ENCODE measurements at places on chromosomes 1 and 21. TPM values are rescaled to one million over a fixed set of nuclear protein-coding genes. Genes with fewer than 3 reads are reported as not detected.

DNA sequence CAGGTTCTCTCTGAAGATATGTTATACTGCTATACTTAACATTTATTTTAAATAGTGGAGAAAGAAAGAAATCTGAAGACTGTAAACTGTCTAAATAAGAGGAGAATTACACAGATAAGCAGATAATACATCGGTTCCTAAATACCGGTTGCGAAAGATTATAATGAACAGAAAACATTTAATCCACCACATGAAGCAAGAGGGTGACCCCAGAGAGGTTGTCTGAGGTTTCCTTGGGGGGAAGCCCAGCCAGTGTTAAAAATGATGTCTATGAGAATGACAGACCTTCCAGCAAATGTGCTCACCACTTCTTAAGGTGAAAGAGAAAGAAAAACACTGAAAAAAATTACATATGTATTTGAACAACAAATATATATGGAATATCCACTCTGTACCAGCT lies 356.4 kb upstream of the KAZN start:
- DNase-seq: no peak

- DNase-seq: no peak
Measured at GRCh38 chr1:189253601-189254350, 1223.9 kb downstream of the BRINP3 start.

GRCh38 chr1:40300249-40300567 lies 16.9 kb downstream of the COL9A2 start:
- no peak for DNase-seq

DNA sequence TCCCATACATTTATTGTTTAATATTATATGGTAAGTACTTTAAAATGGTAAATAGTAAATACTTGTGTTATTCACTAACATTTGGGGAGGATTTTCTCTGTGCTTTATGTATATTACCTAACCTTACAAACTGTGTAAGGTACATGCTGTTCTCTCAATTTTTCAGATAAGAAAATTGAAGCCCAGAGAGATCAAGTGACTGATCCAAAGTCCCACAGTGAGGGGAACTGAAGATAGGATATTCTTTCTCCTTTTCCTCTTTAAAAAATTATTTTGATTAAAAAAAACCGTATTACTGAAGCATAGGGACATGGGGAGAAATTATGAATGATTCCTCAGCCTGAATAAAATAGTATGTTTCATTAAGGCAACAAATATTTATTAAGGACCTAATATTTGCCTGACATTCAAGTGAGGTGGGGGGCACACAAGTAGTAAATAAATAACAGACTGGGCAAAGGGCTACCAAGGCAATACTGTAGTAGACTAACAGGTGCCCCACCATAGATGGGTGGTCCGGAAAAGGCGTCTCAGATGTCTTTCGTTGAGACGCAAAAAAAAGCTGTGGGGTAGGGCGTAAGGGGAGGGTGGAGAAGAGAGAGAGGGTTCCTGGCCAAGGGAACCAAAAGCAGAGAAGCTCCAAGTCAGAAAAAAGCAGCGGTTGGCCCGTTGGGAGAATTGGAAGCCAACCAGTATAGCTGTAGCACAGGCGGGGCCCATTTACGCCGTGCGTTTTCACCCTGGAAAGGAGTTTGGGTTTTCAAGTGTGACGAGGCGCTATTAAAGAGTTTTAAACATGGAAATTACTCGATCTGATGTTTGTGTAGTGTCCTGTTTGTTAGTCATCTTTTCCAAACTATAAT lies 944 bp upstream of the AGO3 start:
- DNase-seq: no peak

- DNase-seq: no peak
Measured at GRCh38 chr1:180933141-180933540, 20.4 kb downstream of the KIAA1614 start.

DNA sequence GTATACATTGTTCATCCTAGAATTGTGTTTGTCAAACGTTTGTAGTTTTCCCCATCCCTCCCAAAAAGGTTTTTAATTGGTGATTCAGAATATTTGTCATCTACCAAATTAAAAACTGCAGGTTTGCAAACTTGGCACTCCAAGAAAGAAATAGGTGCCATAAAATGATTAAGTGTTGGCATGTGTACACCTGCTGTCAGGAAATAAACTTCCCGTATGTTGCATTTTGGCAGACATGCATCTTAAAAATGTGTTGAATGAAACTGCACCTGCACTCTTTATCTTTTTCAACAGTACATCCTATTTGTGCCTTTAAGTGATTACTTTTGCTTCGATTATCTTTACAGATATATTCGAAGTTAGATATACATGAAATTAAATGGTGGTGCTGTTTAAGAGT lies 7.3 kb downstream of the B3GALT2 start:
- no peak for DNase-seq

- no peak for DNase-seq
Measured at GRCh38 chr1:161171191-161171590, 5.0 kb downstream of the PPOX start.

- DNase-seq: no peak
Measured at GRCh38 chr1:235284231-235284769, 43.7 kb downstream of the ARID4B start.

- DNase-seq: no peak
Measured at GRCh38 chr1:22295856-22296255, 153.0 kb upstream of the WNT4 start.

DNA sequence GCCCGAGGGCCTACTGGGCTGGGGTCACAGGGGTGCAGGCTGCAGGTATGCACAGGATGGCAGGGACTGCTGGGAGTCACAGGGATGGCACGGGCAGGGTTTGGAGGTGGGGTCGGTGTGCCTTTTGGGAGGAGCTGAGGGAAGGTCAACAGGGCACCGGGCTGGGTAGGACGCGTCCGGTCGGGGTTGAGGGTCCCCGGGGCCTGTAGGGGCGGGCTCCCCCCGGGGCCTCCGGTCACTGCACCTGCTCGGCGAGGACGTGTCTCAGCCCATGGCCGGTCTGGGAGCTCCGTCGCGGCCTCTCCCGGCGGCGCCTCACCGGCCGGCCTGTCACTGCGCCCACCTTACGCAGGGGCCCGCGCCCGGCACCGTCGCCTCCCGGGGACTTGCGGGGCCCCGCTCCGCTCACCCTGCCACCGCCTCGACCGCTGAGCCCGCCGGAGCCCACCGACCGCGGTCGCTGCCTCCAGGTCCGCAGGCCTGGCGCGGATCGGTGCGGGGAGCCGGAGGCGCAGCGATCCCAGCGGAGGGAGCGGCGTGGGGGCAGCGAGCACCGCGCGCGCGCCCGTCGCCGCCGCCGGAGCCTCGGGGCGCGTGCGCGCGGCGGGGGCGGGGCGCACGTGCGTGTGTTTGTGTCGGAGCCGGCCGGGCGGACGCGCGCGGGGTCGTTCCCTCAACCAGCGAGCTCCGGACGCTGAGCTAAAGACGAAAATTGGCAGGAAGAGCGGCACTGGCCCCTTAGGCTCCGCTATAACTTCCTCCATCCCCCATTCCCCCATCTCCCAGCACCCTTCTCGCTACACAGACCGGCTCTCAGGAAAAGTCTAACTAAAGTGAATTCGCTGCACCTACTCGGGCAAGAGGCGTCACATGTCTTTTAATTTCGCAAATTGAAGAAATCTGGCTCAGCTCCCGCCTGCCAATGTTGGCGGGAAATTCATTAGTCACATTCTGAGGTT lies at the start of gene AMIGO1:
AMIGO1 (minus strand) TSS at position 552 of the 959 bp plus-strand sequence. CDS start 815 bp downstream, outside the sequence.
- peak; percentile 54 for DNase-seq

DNA sequence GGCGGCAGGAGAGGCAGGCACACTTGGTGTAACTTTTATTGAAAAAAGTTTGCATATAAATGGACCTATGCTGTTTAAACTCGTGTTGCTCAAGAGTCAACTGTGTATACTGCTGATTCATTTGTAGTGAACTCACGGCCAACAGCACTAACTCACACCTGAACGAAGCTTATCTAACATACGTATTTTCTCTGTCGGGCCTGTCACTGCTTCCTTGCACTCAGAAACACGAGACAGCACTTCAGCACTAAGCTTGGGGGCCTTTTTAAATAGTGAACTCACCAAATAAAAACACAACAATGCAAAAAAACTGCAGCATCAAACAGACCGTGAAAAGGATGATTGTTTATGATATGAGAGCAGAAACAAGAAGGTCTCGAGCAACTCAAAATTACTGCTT lies 58.9 kb upstream of the NEK2 start:
- DNase-seq: no peak

DNA sequence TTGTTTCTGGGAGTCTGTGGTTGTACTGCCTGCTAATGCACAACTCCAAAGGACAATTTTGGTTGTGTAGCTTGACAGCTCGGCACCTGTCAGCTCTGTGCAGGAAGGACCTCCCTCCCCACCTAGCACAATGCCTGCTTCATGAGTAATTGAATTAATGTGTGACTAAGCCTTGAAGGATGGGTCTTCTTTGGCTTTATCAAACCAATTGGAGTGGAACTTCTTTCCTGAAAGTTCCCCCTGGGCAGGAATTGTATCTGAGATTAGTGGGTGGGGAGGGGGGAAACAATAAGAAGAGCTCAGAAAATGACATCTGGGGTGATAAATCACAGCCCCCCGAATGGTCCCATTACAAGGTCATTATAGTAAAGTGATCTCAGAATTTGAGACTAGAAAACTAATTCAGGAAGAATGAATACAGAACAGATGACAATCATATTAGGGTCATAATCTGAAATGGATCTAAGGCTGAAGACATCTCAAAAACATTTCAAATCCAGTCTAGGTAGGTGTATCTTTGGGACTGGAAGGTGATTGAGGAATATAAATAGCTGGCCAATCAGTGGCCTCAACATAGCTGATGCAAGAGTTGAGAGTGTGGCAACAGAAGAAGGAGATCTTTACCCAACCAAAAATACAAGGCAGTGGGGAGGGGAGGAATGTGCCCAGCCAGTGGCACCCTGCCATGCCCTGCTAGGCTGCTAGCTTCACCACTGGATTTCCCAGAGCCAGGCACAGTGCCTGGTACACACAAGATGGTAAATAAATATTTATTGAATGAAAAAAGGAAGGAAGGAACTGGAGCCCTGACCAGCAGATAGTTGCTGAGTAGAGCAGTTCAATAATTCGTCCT lies 10.1 kb upstream of the SESN2 start:
- DNase-seq: peak; percentile 34

- no peak for DNase-seq
Measured at GRCh38 chr1:169103480-169103893, 3.0 kb upstream of the ATP1B1 start.

- DNase-seq: no peak
Measured at GRCh38 chr1:12565966-12566352, 52.1 kb downstream of the DHRS3 start.

GRCh38 chr1:98299861-98300260 lies 361.7 kb upstream of the SNX7 start:
- DNase-seq: no peak

DNA sequence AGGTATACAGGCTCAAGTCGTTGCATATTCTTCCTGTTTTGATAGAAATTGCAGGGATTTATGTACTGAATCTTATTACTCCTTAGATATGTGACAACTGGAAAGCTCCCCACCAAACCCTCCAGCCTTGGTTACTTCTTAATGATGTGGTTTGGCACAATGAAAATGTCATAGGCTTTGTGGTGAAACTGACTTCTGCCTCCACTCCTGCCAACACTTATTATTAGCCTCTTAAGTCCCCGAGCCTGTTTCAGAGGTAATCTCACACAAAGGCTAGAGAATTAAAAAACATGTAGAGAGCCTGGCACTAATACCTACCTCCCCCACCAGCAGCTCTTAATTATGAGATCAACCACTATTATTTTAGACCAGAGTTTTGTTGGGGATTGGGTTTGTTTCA lies 4.2 kb downstream of the COX20 start:
- no peak for DNase-seq

GRCh38 chr1:64039390-64039926 lies 164.0 kb upstream of the UBE2U start:
- peak; percentile 85 for DNase-seq

- no peak for DNase-seq
Measured at GRCh38 chr1:162846256-162847212, 14.4 kb downstream of the CCDC190 start.

GRCh38 chr1:87435484-87435883 lies 106.8 kb downstream of the LMO4 start:
- DNase-seq: no peak

GRCh38 chr1:69491416-69491815 lies 76.3 kb upstream of the LRRC7 start:
- DNase-seq: no peak

GRCh38 chr1:64019818-64020217 lies 183.6 kb upstream of the UBE2U start:
- DNase-seq: no peak

DNA sequence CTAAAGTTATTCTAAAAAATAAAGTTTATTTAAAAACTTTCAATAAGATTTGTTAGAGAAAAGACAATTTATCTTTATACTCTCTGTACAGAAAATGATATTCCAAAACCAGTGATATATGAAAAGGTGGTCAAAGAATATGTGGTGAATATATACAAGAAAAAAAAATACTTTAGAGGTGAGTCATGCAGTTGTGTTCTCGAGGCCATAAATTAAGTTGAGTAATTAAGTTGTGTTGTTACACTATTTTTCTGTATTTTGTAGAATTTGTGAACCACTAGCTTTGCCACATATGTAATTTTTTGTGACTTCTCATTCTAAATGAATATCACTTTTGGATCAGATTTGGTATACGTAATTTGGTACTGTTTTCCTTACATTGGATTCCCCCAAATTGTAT lies 23.6 kb upstream of the DUSP10 start:
- DNase-seq: no peak

GRCh38 chr1:19775317-19775716 lies 24.4 kb downstream of the TMCO4 start:
- DNase-seq: no peak

DNA sequence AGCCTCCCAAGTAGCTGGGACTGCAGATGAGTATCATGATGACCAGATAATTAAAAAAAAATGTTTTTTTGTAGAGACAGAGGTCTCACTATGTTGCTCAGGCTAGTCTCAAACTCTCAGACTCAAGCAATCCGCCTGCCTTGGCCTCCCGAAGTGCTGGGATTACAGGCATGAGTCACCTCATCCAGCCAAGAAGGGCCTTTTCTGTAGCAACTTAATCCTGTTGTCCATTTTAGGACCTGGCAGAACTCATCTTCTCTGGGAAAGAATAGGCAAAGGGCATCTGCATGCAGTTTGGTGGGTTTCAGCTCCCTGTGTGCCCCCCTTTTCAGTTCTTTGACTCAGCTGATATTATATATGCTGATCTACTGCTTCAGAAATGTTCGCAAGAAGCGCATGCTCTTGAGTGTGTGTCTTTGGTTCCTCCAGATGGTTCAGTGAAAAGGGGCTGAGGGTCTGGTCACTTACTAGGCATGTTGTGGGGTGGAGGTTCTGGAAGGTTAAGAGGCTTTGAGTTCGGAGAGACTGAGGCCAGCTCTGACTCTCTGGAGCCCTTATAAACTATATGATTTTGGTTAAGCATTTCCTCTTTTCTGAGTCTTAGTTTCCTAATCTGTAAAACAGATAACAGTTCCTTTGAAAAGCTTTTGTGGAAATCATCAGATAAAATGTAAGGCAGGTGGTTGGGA lies 19.4 kb upstream of the SRSF4 start:
- no peak for DNase-seq

Gene LCE1C
- not detected for total RNA-seq

Gene TEKT2
- 0.20 TPM for total RNA-seq

Gene DISP3
- total RNA-seq: under 0.01 TPM

Gene PTAFR
- under 0.01 TPM for total RNA-seq

Gene S100A5
- total RNA-seq: not detected

Gene PALMD
- total RNA-seq: 30.3 TPM

Gene DDR2
- total RNA-seq: 3.4 TPM

Gene TCHHL1
- total RNA-seq: not detected

Gene SPATA46
- not detected for total RNA-seq

Gene RGSL1
- total RNA-seq: not detected

Gene FTCD
- total RNA-seq: not detected

Gene SMCP
- not detected for total RNA-seq

Gene HMCN1
- total RNA-seq: 13.3 TPM

Gene KCNJ6
- under 0.01 TPM for total RNA-seq
